ENCODE measurements at places on chromosomes 4 and X.

DNA sequence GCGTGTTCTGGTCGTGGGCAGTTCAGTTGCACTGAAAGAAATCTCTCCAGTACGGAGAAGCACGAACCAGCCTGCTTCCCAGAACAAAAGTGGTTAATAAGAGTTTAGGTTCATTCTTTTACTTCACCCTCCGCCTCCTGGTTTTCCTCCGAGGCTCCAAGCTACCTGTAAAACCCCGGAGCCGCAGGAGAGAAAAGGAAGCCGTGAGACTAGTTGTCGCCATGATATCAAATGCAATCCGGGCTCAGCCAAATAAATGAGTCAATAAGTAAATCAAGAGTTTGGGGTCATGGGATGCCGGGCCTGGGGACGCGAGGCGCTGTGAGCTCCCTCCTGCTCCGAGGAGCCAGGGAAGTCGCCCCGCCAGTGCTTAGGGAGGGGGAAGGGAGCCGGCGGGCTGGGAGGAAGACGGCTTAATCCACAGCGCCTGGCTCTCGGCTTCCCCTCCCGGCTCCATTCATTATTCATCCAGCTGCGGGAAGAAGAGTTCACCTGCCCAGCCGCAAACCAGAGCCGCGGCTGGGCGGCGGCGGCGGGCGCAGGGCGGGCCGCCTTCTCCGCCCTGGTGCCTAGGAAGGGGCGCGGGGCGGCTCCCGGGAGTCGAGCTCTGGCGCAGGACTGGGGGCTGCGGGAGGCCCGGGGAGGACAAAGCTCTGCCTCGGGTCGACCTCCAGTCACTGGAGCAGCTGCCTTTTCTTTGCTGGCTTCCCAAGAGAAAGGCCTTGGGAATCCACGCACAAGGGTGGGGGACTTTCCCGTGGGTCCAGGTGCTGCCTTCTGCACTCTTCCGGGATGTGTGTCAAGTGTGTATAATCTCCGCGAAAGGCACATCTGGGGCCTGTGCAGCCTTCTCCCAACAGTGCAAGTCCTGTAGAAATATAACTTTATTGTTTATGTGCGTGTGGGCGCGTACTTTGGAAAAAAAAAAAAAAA is 1.7 kb downstream of the FRAS1 start:
- no peak for DNase-seq

DNA sequence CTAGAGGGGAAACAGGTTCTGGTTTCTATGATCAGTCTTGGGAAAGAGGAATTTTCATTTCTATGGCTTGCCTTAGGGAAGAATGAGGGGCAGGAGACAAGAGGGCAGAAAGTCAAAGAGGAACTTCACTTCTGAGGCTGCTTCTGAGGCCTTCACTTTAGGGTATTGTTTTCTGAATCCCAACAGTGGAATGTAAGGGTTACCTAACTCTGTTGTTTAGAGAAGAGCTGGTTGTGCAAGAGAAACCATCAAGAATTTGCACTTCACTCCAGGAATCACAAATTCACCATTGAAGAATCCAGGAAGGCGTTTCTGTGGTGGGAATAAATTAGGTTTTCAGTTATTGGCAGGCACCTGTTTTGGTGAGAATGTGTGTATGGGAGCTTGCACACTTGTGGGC is 126.7 kb upstream of the AMOT start:
- DNase-seq = no peak

DNA sequence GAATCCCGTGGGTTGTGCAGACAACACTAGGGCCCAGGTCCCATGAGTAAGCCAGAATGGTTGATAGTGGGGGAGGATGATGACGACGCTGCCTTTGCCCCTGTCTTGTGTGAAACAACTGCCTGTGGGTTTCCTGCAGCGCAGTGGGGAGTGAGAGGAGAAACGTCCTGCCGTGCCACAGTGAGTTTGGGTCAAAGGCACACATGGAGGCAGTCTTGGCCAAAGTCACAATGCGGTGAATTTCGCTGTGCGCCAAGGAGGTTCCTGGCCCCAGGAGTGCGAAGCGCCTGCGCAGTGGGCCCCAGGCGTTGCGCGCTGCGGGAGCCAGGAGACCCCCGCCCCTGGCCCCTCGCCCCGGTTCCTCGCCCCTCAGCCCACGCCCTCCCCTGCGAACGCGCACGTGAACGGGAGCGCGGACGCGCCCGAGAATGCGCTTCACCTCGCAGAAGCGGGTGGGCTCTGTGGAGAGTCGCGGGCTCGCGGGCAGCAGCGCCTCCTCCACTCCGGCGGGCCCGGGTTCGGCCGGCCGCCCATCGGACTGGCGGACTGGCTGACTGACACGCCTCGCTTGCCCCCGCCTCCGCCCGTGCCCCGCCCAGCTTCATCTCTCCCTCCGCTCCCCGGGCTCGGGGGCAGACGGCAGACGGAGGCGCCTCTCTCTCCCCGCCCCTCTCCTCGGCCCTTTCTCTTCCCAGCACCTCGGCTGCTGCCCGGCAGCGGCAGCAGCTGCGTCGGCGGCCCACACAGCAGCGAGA is at the start of gene NUDT10:
Gene NUDT10 (plus strand): TSS at position 635 of the 755 bp plus-strand sequence. CDS start 144 bp downstream, outside the sequence.
- DNase-seq = no peak

DNA sequence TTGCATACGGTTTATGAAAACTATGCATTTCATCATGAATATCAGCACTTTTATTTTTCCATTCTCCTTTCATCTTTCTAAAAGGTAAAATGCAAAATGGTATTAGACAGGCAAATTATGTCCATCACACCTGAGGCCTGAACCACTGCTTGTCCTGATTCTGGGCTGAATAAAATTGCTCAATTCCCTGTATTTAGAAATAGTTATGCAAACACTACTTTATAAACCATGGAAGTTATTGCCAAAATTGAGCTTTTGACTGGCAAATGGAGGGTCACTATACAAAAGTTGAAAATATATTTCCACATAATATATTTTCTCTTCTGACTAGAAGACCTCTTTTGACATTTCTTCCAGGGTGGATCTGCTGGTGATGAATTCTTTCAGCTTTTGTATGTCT is 21.1 kb downstream of the FAM47E start:
- no peak for DNase-seq

DNA sequence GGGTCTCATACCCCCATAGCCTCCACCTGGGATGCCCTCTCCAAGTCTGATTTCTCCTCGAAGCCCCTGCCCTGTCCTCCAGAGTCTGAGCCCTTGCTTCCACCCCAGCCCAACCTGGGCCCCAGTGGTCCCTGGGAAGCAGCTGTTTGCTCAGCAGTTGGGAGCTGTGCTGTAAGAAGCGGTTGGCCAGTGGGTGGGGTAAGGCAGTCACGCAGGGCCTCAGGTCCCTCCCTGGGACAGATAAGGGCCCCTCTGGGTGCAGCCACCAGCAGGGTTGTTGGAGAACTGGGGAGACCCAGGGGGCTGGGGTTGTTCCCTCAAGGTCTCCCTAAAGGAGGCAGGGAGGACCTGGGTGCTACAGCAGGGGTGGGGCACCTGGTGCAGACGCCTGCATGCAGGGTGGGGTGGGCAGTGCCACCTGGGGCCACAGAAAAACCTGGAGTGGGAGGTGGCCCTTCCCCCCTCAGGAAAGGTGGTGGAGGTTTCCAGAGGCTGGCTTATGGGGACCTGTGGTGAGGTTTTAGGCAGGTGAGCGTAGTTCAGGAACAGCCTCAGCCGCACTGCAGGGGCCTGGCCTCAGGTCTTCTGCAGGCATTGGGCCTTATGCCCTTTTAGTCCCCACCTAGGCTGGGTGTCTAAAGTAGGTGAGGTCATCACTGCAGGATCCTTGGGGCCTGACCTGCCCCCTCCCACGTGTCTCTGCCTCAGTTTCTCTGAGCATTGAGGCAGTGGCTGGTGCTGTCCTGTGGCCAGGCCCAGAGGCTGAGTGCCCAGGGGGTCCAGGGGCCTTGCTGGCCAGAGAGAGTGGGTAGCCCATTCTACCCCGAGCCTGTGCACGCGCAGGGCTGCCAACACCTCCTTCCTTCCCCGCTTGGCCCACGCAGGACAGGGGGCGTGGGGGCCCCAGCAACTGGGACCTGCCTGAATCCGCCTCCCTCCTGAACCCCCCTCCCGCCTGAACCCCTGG is 3.1 kb upstream of the SLC26A1 start:
- no peak for DNase-seq

- DNase-seq = no peak
Observed at GRCh38 chr4:38181286-38181685, 221.1 kb downstream of the PTTG2 start.

DNA sequence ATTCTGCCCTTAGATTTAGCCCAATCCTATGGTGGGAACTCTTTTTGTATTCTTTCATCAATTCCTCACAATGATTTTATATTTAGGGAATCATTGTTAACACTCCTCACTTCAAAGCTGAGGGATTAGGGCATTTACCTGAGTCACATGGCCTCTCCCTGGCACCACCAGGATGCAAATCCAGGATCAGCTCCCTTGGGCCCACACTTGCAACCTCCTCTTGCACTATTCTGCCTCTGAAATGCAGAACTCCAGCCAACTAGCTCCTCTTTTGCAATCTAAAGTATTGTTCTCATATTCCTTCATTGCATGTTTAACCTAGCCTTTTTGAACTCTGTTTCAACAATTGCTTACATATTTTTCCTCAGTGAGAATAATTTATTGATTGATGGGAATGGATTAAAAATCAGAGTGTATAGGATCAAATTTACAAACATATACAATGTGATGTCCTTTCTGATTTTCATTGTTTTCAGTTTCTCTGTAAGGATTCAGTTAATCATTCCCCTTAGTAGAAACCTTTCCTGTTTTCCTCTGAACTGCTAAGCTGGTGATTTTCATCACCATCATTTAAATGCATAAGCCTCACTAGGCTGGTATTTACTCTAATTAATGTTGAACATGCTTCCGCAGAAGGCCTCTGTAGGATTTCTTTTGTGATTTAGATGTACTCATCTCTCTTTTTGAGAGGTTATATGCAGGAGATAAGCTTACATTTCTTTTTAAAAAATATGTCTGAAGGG is 3.3 kb upstream of the RELL1 start:
- no peak for DNase-seq

- DNase-seq = no peak
Observed at GRCh38 chr4:21592970-21593670, 355.5 kb downstream of the KCNIP4 start.

DNA sequence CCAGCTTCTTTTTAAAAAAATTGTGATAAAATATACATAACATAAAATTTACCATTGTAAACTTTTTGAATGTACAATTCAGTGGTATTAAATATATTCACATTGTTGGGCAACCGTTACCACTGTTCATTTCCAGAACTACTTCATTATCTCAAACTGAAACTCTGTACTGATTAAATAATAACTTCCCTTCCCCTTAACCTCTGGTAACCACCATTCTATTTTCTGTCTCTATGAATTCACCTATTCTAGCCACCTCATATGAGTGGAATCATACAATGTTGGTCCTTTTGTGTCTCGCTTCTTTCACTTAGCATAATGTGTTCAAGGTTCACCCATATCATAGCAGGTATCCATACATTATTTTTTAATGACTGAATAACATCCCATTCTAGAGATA is 8.3 kb downstream of the GPR50 start:
- DNase-seq = no peak

DNA sequence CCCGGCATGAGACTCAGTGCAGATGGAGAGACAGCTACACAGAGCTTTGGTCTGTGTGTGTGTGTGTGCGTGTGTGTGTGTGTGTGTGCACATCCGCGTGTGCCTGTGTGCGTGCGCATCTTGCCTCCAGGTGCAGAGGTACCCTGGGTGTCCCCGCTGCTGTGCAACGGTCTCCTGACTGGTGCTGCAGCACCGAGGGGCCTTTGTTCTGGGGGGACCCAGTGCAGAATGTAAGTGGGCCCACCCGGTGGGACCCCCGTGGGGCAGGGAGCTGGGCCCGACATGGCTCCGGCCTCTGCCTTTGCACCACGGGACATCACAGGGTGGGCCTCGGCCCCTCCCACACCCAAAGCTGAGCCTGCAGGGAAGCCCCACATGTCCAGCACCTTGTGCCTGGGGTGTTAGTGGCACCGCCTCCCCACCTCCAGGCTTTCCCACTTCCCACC is 14.3 kb downstream of the FGFR3 start:
- no peak for DNase-seq

DNA sequence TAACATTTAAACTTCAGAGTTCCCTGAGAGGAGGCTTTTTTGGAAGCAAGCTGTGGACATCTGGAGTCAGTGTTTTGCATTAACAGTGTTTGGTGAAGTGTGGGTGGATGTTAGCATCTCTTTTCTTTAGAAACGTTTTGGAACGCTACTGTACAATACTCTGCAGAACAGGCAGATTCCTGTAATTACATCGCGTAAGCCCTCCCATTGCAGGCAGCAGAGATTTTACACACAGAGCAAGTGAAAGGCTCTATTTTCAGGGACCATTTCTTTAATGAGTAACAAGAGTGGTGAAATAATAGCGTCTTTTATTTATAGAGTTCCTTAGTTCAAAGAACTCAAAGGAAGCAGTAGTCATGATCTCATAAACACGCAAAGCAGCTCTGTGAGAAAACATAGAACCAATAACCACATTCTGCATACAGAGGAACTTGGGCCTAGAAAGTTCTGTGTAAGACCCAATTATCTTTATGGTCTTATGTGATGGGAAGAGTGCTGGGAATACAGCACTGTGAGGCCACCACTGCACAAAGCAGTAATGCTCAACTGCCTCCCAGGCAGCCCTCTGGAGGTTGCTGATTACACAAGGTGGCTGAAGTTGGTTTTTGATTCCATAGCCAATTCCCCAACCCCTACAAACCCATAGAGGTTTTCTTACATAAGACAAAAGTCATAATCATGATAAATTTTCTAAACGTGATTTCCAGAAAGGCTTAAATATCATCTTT is 298.7 kb upstream of the EPHA5 start:
- DNase-seq = no peak

- no peak for DNase-seq
Observed at GRCh38 chr4:168999809-169000208, 10.2 kb downstream of the CBR4 start.

GRCh38 chr4:21202959-21203358 is 502.7 kb downstream of the PACRGL start:
- DNase-seq = no peak

GRCh38 chrX:119375561-119375960 is 23.6 kb upstream of the SLC25A43 start:
- DNase-seq = no peak

GRCh38 chr4:52579602-52580272 is 79.4 kb downstream of the USP46 start:
- DNase-seq = no peak

Measured in activated effector memory CD4-positive, alpha-beta T cell treated with Interleukin-2 at 50 U/mL for 16 hours (primary cell).